Stimulated activated CD4-positive, alpha-beta T cell treated with anti-CD3 and anti-CD28 coated beads, Interleukin-1b, Interleukin-23, amount 100 ng/mL, for 1 hour (primary cell): ENCODE measurements at places on chromosomes 4 and X.

DNA sequence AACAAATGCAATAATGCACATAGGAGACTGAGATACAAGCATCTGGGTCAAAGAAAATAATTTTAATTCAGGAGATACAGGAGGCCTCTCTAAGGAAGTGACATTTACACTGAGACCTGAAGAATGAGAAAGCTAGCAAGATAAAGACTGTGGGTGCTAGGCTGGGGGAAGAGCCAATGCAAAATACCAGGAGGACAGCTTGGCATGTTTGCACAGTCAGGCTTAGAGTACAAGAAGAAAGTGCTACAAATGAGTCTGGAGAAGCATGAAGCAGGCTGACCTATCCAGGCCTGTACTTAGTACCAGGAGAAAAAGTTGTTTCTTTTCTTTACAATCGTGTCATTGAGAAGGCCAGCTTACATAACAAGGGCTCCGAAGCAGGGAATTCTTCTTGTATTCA lies 56.9 kb downstream of the GABRB1 start:
- no peak for DNase-seq

DNA sequence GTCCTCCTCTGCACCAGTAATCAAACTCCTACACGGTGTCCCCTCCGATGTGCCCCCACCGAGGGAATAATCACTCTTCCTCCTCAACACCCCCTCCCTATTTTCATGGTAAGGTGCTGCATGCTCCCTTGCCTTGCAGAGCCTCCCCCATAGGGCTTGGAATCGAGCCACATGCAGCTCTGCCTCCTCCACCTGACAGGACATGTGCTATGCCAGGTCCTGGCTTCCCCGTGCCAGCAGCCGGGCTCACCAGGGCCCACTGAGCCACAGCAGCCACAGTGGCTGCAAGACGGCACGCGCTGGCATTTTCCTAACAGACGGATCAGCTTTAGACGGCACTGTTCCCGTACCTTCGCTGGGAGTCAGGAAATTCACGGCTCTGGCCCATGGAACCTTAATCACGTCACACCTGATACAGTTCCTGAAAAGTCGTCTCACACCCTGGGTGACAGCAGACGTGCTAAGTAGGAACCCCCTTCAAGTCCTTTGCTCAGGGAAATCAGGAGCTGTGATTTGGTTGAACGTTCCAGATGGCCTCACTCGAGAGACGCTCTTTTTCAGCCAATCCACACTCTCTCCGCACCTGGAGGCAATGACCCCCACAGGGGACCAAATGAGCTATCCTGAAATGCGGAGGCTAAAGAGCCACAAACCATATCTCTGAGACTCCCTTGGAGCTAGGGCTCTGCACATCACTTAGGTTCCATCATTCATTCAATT lies 63.2 kb downstream of the JAKMIP1 start:
- no peak for DNase-seq

- no peak for DNase-seq
These were observed 95.4 kb upstream of the ENPP6 start for GRCh38 chr4:184313058-184313581.

GRCh38 chrX:116009346-116009745 lies 161.2 kb upstream of the AGTR2 start:
- DNase-seq, result no peak

DNA sequence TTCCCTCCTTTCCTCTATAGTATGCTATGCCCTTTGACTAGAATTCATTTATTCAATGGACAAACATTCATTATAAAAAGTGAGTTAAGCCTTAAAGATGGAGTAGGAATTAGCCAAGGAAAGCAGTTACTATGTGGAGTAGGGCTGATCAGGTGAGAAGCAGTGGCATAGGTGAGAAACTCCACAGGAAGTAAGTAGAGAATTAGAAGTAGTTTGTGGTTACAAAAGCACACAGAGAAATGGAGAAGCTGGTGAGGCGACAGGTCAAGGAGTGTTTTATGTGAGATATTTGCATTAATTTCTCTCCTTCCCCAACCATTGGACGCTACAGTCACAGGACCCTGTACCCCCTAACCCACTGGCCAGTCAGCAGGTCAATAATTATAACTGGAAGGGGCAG lies 30.6 kb downstream of the SETD7 start:
- no peak for DNase-seq

DNA sequence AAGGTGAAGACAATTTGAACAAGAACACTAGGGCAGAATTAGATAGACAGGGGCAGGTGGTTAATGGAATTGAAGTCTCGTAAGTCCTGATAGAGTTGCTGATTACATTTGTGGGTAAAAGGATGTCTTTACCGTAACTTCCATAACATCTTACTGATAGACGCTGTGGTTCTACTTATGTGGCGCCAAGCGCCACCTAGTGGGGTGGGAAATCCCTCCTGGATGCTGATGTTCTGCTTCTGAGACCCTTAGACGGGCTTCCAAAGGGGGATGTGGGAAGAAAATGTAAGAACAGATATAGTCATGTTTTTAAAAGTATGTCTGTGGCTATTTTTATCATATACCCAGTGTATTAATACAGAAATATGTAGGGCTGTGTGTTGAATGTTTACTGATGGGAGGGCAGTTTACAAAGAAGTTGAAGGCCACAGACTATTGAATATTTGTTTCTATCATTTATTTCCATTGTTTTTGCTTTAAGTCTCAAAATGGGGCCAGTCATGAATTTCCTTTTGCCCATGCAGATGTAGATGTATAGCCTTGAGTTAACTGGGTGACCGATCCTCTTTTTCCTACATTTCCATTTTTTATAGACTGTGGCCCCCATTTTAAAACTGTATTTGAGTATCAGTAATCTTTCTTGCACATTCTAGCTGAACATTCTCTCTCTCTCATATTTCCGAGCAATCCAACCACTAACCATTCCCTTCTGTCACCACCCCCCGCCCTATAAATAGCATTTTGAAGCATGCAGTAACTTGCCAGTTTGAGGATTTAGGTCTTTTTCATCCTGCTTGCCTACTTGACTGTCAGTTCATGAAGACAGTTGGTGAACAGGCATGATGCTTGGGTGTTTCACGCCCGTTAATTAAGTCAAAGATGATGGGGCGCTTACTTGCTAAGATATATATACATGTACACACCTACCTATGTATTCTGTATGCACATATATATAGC lies 12.1 kb upstream of the TLR8 start:
- DNase-seq, result no peak

GRCh38 chrX:146160443-146161203 lies 343.0 kb downstream of the SLITRK2 start:
- no peak for DNase-seq

GRCh38 chr4:40040908-40041307 lies 15.7 kb upstream of the N4BP2 start:
- DNase-seq, result no peak

DNA sequence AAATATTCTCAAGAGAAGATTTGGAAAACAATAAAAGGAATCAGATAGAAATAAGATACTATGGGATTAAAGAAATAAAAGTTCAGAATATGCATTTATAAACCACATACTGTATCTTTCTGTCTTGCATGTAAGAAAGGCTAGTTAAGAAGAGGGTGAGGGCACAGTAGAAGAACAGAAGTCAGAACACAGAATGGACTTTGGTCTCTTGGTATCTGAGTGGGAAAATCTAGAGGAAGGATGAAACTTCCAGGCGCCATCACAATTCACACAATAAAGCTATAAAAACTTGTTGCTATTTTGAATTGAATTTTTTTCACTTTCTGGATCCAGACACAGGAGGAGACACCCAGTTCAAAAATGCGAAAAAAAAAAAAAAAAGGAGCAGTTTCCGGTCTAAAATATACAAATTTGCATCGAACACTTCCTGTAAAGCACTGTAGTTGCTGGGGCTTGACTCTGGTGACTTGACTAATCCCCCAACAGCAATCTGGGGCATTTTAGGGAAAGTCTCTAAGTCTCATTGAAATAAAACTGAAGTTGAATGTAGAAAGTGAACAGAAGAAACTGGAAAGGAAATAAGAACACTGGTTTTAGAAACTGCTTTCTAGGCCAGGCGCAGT lies 8.1 kb upstream of the NAAA start:
- DNase-seq, result no peak

DNA sequence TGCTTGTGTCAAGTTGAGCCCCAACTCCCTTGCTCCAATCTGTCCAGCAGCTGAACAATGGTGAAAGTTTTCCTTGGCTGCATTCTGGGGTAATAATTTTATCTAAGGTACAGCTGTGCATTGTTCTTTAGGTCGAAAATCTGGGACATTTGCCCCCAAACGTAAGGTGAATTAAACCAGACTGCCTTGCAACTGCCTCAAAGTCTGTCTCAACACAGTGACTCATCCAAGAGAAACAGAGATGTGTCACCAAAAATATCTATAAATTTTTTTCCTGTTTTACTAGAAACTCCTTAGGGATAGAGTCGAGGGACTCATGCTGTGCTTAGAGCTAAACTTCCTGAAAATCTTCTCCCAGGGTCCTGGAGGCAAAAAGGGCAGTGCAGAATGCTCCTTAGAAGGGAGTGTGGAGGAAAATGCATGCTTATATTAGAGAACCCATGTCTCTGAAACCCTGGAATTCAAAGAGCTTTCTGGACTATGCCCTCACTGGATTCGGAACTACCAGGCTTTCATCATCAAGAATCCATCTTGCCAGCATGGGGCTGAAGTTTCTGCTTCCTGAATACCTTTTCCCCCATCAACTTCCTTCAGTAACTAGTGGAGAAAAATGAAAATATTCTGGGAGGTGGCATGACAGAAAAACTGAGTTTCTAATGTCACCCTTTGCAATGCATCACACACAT lies 115.7 kb downstream of the PALLD start:
- no peak for DNase-seq

DNA sequence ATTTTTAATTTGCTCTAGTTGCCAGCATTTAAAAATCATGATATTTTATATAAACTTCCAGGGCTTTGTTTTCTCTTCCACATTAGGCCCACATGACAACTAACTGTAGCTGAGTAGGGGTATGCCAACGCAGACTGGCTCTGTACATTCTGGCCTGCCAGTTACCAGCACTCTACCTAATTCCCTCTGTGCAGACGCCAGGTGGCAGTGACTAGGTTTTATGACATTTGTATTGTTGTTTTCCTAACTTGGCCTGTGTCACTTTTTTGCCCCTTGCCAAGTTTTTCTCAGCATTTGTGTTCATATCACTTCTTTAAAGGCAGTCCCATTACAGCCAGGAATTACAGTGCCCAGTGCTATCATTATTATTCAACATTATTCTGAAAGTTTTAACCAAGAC lies 347.5 kb downstream of the NKX6-1 start:
- DNase-seq, result no peak

DNA sequence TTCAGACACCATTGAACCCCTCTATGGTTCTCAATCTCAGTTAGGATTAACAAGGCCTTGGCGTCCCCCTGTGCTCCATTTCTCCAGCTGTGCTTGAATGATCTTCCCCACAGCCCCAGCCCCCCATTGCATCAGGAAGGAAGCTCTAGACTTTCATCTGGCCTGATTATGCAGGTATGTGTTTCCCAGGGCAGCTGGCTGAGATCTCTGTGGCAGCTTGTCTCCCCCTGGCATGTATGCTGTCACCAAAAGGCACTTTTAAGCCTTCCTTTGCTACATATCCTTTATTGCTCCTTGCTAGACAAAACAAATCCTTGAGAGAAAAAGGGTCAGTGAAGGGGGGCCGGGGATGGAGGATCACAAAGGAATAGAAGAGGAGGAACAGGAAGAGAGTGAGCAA lies 1056.0 kb upstream of the SLIT2 start:
- no peak for DNase-seq

- no peak for DNase-seq
These were observed 194.4 kb upstream of the RPL34 start for GRCh38 chr4:108425988-108426387.

DNA sequence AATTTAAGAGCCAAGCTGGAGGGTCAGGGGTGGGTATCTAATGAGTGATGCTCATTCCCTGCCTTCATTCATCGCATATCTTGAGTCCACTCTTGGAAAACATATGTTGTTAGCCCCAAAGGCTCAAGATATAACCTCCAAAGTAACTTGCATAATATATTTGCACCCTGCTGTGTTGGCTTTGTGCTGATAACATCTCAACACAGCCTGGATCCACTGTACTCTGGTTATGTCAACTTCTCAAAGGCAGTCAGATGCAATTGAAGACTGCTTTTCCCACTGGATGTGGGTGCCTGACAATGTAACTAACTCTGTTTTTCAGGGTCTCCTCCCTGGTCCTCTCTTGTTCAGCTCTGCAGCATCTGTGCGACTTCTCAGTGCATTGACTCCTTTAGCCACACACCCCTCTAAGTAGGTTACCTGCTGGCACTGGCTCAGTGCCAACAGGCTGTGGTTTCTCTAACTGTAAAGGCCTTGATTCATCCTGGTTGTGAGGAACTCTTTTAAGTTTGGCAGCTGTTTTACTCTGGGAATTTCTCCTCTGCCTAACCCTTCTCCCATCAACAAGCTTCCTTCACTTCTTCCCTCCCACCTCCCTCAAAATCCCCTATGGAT lies 28.1 kb downstream of the SLC16A2 start:
- no peak for DNase-seq

GRCh38 chrX:42755815-42756214 lies 22.1 kb downstream of the PPP1R2C start:
- DNase-seq, result no peak

DNA sequence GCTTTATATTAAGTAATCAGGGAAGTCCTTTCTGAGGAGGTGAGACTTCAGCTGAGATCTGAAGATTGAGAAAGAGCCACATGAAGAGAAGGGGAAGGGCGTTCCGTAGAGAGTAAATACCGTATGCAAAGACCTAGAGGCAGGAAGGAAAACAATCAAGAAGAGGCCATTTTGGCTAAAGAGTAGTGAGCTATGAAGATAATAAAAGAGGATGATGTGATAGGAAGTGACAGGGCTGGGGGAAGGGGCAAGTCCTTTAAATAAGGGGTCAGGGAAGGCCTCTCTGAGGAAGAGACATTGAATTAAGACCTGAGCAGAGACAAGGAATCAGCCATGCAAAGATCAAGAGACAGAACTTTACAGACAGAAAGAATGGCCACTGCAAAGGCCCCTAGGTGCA lies 86.2 kb downstream of the ZIC3 start:
- DNase-seq, result no peak

DNA sequence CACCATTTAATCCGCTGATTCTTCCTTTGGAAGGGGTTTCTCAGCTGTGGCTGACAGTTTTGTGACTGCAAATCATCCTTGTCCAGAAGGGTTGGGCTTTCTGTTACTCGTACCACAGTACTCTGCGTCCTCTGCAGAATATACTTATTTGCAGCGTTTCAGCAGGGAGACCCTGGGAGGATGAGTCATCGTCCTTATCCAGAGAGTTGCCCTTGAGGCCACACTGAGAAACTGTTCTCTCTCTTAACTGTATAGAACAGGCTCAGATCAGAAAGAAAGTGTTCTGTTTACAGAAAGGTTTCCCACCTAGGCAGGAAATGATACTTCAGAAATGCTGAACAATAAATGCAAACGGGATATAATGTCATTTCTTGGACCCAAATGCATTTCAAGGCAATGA lies 47.8 kb upstream of the DDX53 start:
- no peak for DNase-seq

GRCh38 chr4:1061760-1062159 lies 50.3 kb downstream of the FGFRL1 start:
- no peak for DNase-seq
